ENCODE measurements at places on chromosomes 2 and 18.

DNA sequence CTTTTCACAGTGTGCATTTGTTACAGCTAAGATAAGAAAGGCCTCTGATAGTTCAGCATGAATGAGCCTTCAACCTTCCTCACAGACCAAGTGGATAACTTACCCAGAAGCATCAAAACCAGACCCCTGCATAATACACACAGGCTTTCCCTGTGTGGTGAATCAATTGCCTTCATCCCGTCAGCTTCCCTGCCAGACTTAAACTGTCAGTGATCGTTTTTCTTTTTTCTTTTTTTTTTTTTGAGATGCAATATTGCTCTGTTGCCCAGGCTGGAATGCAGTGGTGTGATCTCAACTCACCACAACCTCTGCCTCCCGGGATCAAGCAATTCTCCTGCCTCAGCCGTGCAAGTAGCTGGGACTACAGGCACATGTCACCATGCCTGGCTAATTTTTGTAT is 20.5 kb upstream of the SLC35F5 start:
- no peak for DNase-seq

GRCh38 chr2:179861416-179862067 is at the start of gene ZNF385B:
ZNF385B (minus strand) TSS chr2:179861612.
- peak; percentile 26 for DNase-seq

- DNase-seq, result no peak
These were observed 146.3 kb downstream of the TGIF1 start for GRCh38 chr18:3596324-3596636.

GRCh38 chr18:10265560-10266333 is 188.7 kb upstream of the APCDD1 start:
- DNase-seq, result no peak

DNA sequence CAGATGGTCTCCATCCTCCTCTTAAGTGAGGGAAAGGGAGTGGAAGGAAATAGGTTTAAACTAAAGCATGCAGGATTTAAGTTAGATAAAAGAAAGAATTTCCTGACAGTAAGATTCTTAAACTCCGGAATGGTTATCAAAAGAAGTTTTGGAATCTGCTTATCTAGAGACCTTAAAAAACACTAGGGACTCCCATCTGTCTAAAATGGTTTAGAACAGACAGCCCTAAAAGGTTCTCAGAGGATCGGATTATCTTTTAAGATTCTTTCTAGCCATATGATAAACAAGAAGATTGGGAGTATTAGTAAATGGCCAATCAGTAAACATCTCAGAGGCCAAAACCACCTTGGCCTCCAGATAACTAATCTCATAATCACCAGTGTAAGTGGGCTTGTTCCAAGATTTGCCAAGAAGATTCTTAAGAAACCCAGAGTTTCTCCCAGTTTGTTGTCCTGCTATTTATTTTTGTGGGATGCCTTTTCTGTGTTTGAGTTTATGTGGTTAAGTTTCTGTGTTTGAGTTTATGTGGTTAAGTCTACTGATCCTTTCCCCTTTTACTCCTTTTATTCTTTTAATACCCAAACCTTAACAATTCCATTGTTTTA is 314.9 kb upstream of the NRP2 start:
- no peak for DNase-seq

GRCh38 chr2:119864318-119864717 is 104.6 kb downstream of the PTPN4 start:
- DNase-seq, result no peak

GRCh38 chr2:65402323-65402722 is 30.1 kb downstream of the SPRED2 start:
- DNase-seq, result no peak

DNA sequence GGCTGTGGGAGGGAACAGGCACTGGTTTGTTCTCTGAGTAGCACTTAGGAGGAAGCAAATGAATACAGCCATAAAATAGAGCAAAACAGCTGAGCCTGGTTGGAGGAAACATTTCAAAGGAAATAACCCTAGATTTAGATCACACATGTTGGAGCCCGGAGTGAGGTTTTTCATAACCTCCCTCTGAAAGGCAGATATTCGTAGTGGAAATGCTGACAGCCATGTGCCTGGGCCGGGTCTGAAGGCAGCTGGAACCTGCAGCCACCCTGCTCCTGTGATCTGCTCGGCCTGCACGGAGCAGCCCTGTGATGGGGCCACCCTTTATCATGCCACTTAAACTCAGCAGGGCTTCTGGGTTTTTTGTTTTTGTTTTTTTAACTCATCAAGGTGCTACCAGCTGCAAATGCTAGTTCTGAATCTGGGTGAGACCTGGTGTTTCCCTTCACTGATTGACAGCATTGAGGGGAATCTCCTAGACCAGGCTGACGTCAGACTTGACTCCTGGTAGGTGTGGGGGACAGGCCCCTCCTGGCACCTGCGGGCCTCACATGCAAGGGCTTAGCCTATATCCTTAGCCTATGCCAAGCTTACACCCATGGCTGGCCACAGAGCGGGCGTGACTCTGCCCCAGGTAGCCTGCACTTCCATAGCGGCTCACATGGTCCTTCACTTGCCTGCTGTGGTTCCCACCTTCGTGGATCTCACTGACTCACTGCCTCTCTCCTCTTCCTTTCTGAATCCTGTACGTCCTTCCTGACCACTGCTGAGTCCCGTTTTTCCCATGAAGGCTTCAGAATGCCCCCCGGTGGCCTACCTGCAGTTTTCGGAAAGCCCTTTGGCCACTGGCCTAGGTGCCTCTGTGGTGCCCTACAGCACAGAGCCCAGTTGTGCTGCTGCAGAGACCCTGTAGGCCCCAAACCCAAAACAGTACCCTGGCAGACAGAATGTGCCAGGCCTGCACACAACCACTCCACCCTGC is 217.3 kb downstream of the SEPTIN10 start:
- DNase-seq, result no peak

DNA sequence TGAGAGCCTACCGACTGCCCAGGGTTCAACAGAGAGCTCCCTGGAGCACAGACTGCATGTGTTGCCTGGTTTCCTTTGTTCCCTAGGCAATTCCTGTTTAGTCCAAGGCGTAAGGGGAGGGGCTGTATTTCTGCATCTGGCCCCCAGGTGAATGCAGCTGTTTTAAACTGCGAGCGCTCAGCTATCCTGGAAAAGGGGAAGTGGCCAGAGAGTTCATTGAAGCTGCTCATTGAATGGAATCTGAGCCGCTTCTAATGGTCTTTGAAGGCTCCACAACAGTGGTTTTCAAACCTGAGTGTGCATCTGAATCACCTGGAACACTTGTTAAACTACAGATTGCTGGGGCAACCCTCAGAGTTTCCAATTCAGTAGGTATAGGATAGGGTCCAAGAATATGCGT is 18.1 kb downstream of the MAPK4 start:
- no peak for DNase-seq

DNA sequence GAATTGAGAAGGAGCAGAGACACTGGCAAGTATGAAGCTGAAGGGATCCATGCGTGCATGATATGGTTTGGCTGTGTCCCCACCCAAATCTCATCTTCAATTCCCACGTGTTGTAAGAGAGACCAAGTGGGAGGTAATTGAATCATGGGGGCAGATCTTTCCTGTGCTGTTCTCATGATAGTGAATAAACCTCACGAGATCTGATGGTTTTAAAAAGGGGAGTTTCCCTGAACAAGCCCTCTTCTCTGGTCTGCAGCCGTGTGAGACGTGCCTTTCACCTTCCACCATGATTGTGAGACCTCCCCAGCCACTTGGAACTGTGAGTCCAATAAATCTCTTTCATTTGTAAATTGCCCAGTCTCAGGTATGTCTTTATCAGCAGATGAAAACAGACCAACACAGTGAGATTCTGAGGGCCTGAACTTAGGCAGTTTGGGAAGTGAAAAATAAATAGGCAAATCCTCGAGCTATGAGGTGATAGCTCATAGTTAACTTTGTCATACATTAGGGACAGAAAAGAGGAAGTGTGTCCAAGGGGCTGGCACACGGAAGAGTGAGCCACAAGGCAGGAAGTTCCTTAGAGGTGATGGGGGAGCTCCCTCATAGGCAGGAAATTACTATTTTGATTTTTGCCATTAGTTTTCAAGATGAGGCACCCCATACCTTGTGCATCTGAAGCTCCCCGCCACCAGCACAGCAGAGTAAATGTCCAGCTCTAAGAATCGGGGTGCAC is 658.8 kb upstream of the ID2 start:
- DNase-seq, result no peak

DNA sequence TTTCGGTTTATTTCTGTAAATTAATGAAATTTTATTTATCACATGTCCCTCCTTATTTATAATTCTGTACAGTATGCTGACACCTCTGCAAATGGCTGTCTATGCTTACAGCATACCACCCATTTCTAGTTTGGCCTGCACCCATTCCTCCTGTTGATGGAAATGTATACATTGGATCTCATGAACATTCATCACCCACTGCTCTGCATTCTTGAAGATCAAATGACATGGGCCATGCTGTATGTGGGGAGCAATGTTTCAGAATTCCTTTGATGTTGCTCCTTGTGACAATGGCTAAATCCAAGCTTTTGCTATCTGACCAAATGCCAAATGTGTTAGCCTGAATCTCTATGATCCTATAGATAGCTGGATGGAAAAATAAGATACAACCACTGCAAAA is 55.3 kb upstream of the ITGB6 start:
- DNase-seq, result no peak

DNA sequence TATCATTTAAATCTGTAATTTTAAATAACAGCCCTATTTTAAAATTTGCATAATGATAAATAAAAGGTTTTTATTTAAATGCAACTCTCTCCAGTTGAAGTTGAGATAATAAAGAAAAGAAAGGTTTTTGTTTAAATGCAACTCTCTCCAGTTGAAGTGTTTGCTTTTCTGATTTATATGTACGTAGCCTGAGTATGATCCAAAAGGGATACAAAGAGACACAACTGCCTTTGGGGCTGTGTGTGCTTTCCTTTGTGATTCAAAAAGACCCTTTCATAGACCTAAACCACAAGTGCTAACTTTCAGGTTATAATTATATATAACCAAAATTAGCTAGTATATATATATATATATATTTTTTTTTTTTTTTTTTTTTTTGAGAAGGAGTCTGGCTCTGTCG is 76.2 kb upstream of the MFF start:
- DNase-seq, result no peak

GRCh38 chr18:55897091-55897689 is 309.2 kb upstream of the TCF4 start:
- no peak for DNase-seq

- DNase-seq, result no peak
These were observed 57.4 kb upstream of the PCBP1 start for GRCh38 chr2:70029814-70030409.

DNA sequence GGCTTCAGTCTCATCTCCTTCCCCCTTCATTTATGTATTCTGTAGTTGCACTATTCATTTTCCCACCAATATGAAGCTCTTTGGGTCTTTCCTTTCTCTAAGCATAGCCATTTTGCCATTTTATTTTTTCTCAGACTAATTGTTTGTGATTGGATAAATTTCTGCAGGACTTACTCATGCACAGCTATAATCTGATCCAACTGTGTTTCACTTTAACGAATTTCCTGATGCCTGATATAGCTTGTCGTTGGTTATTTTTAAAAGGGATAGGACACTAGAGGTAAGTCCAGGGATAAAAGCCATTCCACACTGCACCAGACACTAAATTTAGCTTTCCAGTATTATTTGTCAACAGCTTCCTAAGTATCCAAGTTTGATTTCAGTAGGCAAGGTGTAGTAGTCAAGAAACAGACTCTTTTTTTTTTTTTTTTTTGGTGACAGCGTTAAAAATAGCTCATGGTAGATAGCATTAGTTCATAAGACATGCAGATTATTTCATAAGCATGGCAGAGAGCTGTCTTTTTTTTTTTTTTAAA is 17.4 kb downstream of the ASB18 start:
- DNase-seq, result no peak

GRCh38 chr2:127651971-127652550 is 6.1 kb downstream of the GPR17 start:
- no peak for DNase-seq

DNA sequence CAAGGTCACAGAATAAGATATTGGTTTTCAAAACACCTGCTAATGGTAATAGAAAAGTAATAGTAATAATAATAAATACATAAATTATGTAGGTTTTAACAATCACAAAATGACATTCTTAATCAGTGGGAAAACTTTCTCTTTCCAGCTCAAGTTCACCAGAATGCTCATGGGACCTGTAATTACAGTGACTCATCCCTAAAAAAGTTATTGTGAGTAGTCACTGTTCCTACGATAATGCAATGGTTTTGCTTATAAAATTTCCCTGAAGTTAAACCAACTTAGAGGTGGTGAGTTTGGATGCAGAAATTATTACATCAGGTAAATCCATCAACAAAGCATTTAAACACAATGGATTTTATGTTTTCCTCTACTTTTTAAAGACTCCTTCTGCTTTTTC is 502.3 kb downstream of the PID1 start:
- DNase-seq, result no peak

DNA sequence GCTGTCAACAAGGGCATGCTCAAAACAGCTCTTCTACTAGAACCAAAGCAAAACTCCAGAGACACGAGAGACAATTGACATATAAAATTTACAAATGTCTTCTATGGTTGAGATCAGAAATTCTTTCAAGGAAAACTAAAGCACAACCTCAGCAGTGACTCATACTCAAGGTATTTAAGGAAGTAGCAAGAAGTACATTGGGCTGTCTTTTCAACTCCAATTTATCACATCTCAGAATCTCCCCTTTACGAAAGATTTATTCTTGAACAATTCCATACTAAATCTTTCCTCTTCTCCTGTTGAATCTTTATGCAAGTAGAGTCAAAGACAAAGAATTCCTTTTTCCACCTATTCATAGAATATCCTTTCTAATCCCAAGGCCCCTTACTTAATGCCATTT is 324.0 kb downstream of the IRS1 start:
- no peak for DNase-seq

DNA sequence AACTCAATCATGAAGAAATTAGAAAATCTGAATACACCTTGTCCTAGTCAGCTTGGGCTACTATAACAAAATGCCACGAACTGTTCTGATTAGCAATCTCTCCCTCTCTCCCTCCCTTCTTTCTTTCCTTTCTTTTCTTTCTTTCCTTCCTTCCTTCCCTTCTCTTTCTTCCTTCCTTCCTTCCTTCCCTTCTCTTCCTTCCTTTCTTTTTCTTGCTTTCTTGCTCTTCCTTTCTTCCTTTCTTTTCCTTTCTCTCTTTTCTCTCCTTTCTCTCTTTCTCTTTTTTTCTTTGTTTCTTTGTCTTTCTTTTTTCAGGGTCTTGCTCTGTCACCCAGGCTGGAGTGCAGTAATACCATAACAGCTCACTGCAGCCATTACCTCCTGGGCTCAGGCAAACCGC is 23.6 kb upstream of the EMILIN2 start:
- no peak for DNase-seq

DNA sequence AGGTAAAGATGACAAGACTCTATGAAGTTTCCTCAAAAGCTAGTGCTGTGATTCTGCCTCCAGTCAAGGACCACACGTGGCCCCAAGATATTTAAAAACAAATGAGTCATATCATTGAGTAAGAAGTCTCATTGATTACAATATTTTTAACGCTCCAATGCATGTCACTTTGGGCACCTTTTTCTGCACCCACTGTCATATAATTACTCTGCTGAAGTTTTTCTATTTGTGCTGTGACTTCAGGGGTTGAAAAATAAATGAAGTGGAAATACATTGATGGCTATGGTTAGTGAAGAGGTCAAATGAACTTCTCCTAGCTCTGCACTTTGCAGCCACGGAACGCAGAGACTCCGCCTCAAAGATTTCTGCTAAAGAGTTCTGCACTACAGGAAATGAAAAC is 344.3 kb upstream of the KYNU start:
- no peak for DNase-seq

GRCh38 chr18:33900638-33901037 is 322.6 kb downstream of the ASXL3 start:
- DNase-seq, result no peak
